ENCODE measurements at places on chromosomes 11 and 22.

DNA sequence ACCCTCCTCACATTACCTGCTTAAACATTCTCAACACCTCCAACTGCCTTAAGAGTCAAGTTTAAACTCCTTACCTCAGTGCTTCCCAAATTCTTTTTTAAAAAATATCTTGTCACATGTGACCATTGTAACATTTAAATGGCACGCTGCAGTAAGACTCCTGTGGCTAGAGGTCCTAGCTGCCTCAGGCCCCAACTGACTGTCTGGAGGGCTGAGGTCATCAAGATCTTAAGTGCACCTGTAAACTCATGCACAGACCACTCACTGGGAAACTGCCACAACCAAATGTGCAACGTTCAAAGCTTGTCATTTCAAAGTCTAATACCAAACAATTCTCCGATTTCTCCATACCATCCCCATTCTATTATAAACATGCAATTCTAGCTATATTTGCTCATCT is 16.4 kb upstream of the CCDC34 start:
- no peak for DNase-seq

DNA sequence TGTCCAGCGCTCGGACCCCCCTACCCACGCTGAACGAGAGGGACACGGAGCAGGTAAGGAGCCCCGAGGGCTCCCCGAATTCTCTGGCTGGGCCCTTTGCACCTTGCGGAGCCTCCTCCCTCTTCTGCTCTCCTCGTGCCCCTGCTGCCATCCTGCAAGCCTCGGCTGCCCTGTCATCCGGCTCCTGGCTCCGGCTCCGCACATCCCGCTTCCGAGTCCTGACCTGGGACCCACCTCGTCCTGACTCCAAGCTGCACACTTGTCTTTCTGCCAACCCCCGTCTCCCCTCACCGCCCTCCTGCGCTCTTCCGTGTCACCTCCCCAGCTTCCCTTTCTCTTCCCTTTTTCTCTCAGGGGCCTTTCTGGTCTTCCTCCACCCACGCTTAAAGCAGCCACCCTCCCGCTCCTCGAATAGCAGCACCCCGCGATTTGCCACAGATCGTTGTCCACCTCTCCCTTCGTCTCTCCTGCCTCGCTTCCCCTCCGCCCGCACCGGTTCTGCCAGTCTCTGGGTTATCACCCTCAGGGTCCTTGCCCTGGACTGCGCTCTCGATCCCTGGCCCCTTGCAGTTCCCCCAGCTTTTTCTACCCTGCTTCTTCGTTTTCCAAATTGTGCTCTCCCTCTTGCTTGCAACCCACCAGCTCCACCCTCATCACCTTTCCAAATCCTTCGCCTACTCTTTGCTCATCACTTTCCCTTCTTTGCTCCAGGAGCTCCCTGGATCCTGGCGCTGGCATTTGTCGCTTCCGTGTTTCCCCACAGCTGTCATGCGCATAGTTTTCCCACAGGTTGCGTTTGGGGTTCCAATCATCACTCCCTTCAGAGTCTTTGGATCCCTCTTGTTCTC is 822 bp downstream of the MARK2 start:
- no peak for DNase-seq

DNA sequence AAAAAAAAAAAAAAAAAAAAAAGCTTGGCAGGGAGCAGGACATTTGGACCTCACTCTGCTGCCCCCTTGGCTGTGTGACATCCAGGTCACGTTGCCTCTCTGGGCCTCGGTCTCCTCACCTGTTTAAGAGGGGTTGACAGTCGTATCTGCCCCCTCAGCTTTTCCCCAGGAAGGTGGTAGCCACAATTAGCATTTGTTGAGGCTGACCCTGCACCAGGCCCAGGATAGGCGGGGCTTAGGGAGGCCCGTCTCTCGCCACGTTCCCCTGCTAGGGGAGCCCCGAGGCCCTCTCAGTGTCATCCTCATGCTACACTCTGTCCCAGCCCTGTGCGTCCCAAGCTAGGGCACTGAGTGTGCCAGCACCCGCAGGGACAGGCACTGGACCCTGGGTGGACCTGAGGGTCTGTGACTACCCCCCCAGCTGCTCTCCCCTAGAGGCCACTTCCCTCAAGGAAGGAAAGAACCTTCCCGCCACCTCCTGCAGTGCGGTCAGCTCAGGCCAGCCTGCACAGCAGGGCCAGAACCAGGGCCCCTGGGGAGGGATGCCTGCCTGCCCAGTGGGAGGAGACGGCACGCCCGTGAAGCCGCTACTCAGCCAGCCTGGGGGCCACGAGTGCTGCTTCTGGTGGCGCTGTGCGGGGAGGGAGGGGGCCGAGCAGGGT is 38.5 kb upstream of the PPARA start:
- no peak for DNase-seq

GRCh38 chr22:35638410-35638809 is 9.8 kb upstream of the APOL6 start:
- no peak for DNase-seq

DNA sequence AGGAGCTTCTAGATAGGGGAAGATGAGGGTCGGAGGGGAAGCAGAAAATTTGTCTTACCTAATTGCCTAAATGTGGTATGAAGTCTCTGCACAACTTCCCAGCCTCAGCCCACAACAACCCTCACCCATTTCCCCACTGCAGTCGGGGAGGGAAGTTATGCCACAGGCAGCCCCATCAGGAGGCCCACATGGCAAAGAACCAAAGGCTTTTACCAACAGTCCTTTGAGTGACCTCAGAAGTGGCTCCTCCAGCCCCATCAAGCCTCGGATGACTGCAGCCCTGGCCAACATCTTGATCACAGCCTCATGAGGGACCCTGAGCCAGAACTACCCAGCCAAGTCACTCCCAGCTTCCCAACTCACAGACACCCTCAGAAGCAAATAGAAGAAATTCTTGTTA is 54.8 kb downstream of the CHST1 start:
- no peak for DNase-seq

GRCh38 chr11:43021466-43021865 is 290.3 kb upstream of the API5 start:
- DNase-seq = no peak

- DNase-seq = no peak
Measured at GRCh38 chr22:34808618-34809017, 257.3 kb upstream of the ISX start.

DNA sequence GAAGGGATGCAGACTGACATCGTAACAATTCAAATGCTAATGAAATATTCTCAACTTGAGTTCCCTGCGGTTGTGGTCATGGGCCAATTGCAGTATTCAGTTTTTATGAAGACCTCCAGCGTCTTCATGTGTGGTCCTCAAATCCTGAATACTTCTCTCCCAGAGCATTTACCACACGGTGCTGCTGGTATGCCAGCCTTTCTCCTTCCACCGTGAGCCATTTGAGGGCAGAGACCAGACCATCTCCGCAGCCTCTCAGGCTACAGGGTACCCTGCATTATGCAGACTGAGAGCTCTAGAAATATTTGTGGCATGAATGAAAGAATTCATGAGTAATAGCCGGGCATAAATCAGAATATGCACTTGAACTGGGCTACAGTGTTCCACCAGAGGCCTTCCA is 289.7 kb downstream of the ST3GAL4 start:
- no peak for DNase-seq

DNA sequence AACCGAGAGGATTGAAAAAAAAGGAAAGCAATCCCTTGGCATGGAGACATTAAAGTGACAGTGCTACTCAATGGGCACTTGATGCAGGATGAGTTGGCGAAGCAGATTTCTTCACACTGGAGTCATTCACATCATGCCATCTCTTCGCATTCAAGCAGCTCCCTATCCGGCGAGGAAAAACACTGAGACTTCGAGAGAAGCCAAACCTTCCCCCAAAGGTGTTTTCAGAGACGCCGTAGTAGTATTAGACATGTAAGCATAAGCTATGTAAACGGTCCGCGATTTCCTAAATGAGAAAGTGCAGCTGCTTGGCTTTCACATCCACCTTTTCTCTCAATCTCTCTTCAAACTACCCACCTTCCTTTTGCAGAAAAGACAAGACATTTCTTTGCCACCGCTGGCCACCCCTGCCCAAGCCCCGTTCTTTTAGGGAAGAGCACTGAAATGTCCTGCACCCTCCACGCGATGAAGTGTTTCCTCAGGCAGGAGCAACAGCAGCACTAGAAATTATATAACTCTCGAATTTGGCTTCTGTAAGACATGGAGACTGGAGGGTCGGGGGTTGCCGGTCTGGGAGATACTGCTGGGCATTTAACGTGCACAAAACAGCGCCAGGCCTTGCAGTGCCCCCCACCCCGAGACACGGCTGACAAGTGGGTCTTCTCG is at the start of gene DLG2:
TSS of gene DLG2 (minus strand) at position 13 of the 666 bp plus-strand sequence.
- no peak for DNase-seq

DNA sequence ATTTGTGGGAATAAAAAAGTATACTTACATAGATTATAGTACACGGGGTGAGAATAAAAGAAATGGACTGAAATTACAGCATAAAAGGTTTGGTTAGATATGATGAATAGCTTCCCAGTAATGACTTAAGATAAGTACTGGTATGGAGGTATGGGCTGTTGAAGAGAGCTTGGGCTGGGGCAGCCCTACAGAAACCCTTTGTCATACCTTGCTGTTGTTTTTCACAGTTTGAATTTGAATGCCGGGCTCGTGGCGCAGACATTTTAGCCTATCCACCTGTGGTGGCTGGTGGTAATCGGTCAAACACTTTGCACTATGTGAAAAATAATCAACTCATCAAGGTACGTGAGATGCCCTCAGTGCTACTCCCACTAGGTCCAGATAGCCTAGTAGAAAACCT is 42.3 kb upstream of the RBX1 start:
- no peak for DNase-seq

- DNase-seq = no peak
Measured at GRCh38 chr22:28043266-28043665, 124.2 kb upstream of the PITPNB start.

DNA sequence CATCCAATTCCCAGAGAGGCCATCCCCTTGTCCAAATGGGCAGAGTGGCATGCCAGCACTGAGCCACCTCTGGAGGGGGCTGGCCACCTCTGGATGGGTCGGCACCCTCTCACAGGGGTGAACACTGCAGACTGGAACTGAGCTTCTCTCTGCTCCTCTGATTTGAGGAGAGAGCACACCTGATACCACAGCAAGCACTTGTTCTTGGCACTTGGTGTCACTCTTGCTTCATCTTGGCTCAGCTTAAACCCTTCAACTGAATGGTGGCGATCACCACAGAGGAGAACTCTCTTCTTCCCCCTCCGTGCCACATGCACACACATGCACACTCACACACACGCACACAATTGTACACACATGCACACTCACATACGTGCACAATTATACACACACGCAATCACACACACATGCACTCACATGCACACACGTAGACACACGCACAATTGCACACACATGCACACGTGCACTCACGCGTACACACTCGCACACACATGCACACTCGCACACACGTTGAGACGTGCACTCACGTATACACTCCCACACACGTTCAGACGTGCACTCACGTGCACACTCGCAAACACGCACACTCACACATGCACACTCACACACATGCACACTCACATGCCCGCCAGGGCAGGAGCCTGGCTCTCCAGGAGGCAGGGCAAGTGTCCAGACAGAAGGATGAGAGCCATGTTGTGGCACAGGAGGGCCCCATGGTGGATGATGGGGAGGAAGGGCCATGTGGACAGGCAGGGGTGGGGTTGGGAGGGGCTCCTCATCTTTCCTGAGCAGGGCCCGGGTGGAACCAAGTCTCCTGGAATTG is 23.4 kb downstream of the OVOL1 start:
- no peak for DNase-seq

DNA sequence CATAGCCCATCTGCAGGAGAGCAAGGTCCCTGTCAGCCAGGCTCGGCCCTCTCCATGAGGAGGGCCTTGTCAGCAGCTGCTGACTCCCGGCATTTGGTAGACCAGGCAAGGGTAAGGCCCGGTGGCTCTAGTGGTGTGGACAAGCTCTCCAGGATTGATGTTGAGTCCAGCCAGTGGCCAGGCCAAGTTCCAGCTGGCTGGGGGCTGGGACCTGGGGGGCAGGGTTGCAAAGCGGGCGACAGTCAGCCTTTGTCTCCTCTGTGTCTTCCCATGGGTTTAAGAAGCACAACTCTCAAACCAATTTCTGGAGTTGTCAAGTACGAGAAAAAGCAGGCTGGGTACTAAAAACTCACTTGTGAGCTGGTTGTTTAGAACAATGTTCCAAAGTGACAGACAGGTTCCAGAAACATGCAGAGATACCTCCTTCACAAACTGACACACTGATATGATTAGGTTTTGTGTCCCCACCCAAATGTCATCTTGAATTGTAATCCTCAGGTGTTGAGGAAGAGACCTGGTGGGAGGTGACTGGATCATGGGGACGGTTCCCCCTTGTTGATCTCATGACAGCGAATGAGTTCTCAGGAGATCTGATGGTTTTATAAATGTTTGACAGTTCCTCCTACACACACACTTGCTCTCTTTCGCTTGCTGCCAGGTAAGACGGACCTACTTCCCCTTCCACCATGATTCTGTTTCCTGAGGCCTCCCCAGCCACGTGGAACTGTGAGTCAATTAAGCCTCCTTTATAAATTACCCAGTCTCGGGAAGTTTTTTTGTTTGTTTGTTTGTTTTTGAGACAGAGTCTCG is 52.3 kb upstream of the SERPIND1 start:
- DNase-seq = no peak

- DNase-seq = no peak
Measured at GRCh38 chr11:64502634-64503033, 88.4 kb upstream of the SLC22A12 start.

DNA sequence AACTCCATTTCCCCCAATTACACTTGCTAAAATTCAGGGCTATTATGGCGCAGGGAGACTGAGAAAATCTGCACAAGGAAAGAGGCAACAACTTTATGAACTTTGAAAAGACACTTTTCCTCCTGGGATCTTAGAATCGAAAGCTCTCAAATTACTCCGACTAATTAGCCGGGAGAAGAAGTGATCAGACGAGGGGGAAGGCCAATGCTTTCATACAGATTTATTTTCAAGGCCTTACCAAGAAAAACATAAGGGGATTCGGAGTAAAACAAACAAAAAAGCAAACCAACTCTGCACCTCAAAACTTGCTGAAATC is 1.6 kb downstream of the PAX6 start:
- no peak for DNase-seq

DNA sequence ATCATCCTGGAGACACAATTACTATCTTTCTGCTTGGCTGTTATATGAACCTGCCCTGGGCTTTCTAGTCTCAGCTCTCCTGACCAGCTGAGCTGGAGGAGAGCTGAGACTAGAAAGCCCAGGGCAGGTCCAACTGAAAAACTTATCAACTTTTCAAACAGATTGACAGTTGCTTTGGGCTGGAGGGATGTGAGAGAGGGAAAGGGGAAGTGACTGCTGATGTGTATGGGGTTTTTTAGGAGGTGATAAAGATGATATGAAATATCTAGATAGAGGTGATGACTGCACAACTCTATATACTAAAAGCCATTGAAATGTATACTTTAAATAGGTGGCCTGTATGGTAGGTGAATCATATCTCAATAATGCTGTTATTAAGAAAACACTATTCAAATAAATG is 60.2 kb upstream of the CHRM4 start:
- DNase-seq = no peak

Measured in stimulated activated CD8-positive, alpha-beta memory T cell treated with anti-CD3 and anti-CD28 coated beads, Interleukin-7, amount 100 ng/mL, for 1 hour (primary cell).